Right renal cortex interstitium (tissue), 3 donors: ENCODE measurements at places on chromosomes 13 and 19.

DNA sequence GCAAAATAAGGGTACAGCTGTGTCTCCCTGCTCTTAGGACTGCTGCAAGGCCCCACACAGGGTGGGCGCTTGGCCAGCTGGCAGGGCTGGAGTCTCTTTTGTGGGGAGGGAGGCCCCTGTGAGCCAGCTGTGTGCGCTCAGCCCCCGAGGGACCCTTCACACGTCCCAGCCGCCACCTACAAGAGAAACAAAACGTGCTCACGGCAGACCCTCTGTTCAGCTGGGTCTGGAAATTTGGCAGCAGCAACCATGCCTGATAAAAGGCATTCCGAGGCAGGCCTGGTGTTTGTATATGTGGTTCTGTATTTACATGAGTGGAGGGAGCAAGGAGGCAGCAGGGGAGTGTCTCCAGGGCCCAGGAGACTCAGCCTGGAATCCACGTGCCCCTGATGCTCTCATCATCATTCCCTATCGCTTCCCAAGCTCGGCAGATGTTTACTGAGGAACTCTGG lies 49.7 kb downstream of the CRTC1 start:
- no peak for DNase-seq

DNA sequence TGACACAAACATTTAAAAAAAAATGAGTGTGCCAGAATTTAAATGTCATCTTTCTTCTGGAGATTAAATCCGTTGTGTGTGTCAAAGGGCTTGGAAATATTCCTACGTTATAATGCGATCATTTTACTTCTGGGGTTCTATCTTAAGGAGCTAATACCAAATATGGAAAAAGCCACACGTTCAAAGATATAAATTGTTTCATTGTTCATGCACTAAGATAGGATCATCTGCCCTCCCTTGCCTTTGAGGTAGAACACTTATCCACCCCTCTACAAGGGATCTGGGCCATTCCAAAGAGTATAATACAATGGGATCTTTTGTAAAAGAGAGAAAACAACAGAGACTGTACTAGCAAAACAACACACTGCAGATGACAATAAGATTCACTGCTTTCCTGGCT lies 64.9 kb downstream of the ANKRD10 start:
- no peak for DNase-seq

DNA sequence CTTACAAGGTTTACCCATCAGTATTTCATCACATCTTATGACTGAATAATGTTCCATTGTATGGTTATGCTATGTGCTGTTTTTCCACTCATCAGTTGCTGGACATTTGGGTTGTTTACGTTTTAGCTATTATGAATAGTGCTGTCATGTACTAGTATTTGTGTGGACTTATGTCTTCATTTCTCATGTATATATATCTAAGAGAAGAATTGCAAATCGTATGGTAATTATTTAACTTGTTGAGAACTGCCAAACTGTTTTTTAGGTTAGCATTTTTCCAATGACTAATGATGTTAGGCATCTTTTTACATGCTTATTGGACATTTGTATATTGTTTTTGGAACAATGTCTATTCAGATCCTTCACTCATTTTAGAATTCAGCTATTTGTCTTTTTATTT lies 368.3 kb downstream of the LMO7 start:
- no peak for DNase-seq

GRCh38 chr13:111204438-111205177 lies 89.5 kb downstream of the ARHGEF7 start:
- DNase-seq: no peak

- no peak for DNase-seq
Measured at GRCh38 chr13:100573121-100573520, 15.5 kb downstream of the GGACT start.

DNA sequence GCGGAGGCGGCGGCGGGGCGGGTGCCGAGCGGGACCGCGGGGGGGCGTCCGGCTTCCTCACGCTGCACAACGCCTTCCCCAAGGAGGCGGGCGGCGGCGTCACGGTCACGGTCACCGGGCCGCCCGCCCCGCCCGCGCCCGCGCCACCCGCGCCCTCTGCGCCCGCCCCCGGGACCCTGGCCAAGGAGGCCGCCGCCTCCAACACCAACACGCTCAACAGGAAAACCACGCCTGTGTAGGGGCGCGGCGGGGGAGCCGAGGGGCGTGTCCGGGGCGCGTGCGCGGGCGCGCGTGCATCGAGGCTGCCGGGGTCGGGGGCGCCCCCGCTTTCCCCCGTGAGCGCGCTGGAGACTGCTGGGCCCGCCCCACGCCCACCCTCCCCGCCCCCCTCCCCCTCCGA lies 8.8 kb upstream of the CACNG6 start:
- DNase-seq: no peak

GRCh38 chr13:36665630-36666029 lies 8.2 kb upstream of the SERTM1 start:
- DNase-seq: no peak

DNA sequence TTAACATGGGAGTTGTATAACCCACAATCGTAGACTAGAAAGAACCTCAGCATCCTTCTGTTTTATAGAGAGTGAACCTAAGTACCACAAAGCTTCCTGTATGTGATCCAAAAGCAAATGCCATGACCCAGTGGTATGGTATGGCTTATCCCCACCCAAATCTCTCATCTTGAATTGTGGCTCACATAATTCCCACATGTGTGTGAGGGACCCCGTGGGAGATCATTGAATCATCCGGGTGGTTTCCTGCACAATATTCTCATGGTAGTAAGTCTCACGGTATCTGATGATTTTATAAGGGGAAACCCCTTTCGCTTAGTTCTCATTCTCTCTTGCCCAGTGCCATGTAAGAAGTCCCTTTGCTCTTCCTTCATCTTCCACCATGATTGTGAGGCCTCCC lies 587.9 kb downstream of the LMO7 start:
- no peak for DNase-seq
